RKO (cell line): ENCODE measurements at places on chromosomes 4 and X.

- no peak for DNase-seq
These were observed 31.7 kb upstream of the TMSB15A start for GRCh38 chrX:102548231-102548630.

GRCh38 chr4:4514786-4515185 is 27.1 kb downstream of the STX18 start:
- DNase-seq: no peak

DNA sequence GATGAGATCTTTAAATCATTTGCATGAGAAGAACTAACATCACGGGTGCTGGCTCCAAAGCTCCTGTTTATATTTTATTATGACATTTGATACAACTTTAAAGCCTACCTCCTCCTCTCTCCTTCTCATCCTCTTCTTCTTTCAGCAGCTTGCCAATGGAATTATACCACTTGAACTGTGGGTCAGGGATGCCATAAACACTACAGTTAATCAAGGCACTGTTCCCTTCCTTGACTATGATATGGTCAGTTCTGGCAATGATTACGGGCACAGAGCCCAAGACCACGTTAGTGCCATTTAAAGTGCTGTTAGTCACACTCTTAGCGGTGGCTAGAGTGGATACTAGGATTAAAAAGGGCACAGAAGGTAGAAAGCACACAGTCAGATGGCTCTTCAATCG is 20.7 kb downstream of the MFAP3L start:
- no peak for DNase-seq

- no peak for DNase-seq
These were observed 55.8 kb downstream of the C4orf50 start for GRCh38 chr4:5962416-5962815.

DNA sequence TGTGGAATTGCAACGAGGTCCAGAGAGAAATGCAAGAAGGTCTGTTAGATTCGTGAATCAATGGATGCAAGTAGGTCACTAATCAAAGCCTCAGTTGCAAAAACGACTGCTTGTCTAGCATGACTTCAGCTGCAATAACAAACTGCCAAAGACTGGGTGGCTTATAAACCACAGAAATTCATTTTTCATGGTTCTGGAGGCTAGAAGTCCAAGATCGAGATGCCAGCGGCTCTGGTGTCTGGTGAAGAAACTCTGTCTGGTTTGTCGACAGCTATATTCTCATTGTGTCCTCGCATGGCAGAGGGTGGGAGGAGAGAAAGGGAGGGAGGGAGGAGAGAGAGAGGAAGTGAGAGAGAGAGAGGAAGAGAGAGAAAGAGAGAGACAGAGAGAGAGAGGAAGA is 114.7 kb downstream of the MXRA5 start:
- no peak for DNase-seq

DNA sequence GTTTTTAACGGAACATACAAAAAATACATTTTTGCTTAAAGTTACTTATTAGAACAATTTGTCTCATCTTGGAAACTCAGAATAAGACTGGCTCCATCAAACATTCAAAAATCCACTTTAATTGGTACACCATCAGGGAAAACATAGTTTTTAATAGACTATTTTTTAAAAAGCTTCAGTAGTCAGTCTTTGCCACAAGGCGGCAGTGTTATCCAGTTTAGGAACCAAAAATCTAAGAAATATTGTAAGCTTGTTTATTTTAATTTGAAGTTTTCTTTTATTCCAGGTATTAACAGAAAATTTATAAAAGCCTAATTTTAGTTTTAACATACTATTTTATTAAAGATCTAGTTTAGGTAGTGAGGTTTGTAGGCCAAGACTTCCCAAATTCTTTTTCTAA is 107.7 kb downstream of the APOOL start:
- DNase-seq: peak; percentile 37

DNA sequence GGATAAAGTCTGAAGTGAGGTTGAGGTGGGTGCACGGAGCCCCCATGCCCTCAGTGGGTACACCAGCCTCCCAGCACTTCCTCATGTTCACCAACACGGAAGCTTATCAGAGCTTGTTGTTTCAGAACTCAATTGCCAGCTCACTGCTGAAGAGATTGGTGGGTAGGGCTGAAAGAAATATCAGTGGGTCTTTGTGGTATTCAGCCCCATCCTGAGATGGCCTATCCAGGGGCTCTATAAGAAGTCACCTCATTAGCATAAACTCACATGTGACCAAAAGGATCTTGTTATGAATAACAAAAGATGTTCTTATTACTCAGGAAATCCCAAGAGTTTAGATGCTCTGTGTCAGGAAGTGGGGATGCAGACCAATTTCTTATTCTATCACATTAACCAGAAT is 177.3 kb downstream of the ARHGAP10 start:
- DNase-seq: no peak

GRCh38 chr4:56156141-56156540 is 207.4 kb downstream of the CEP135 start:
- no peak for DNase-seq

- DNase-seq: no peak
These were observed 42.6 kb upstream of the SLC25A31 start for GRCh38 chr4:127687580-127687979.

DNA sequence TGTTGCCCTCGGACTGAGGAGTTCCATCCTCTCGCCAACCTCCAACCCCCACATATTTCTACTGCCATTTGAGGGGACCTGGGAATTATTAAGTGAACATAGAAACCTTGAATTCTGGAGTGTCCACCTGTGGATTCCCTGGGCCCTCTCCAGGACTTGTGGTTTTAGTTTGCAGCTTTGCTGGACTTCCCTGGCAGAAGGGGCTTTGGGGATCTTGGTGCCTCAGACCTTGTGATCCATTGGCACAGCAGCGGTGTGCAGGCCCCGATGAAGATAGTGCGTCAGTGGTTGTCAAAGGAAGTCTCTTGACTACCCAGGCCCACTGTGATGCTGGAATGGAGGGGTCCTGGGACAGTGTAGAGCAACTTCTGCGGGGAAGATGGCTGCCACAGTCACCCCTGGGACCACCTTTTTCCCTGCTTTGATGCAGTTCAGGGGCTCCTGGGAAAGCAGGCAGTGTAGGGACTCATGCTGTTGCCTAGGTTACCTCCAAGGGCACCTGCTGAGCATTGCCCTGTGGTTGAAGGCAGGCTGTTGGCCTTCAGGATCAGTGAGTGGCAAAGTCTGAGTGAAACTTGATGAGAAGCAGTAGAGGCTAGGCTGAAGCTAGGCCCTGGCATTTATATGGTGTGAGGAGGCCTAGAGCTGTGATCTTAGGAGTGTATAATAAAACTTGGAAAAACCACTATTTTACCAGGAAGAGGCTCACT is 2.2 kb downstream of the SLC16A2 start:
- no peak for DNase-seq

DNA sequence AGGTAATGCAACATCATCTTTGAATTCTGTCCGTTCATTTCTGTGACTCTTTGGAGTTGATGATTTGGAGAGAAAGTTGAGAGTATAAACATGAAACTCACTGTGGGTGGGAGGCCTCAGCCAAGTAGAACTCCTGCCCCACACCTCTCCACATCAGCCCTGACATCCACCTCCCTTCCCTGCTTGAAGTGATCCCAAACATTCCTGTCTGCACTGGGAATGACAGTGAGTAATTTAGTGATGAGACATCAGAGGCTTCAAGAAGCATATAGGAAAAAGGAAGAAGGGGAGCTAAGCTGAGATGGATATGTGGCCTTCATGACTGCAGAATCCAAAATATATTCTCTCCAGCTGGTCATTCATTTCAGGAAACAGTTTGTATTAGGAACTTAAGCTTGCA is 151.8 kb downstream of the SPATA18 start:
- DNase-seq: no peak

- DNase-seq: peak; percentile 58
These were observed 28.3 kb upstream of the AP1S2 start for GRCh38 chrX:15882704-15883539.

DNA sequence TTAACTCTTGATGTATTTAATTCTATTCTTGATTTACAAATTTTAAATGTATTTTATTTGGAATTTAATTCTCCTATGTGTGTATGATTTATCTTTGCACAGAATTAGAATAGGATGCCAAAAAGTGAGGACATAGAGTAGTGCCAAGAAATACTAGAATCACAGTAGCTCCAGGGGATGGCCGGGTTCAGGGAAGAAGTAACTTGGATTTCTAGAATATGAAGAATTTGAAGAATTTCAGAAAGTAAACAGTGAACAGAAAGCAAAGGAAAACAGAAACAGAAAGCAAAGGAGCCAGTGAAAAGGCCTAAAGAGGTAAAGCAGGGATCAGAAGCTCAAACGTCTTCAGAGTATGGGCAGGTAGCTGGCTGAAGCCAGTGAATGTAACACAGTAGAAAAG is 1187.6 kb downstream of the RPA4 start:
- DNase-seq: no peak

DNA sequence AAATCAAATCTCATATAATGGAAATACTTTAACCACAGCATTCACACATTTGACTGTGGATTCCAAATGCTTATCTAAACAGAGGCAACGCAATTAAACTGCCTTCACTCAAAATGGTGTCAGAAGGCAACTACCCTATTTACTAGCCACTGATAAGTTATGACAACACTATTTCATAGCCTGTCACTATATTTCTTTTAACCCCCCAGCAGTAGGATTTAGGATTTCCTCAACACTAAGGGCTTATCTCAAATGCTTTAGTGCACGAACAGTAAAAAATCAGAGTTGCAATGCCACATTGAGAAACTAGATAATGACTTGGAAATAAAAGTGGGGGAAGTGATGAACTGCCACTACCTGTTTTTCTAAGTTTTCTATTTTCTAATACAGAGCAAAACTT is 66.7 kb downstream of the DHX15 start:
- DNase-seq: no peak

- DNase-seq: no peak
These were observed 452.0 kb downstream of the SPRY1 start for GRCh38 chr4:123848606-123849005.

DNA sequence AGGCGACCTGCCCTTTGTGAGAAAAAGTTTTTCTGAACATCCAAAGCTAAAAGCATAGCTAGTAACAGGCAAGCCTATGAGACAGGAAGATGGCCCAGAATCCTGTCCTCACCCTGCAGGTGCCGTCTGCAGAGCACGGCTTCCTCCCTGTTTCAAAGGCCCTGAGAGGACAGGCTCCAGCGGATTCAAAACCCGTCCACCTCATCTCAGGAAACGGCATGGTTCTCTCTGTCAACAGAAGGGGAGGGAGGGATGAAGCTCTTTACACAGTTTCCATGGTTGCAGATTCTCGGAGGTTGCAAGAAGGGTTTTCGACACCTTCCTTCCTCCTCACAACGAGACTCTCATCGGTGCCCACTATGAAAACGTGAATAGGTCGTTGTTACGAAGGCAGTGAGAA is 8.3 kb downstream of the PPP2R3B start:
- DNase-seq: no peak
